ENCODE measurements at places on chromosomes 6 and 20. TPM values are rescaled to one million over a fixed set of nuclear protein-coding genes. Genes with fewer than 3 reads are reported as not detected.

DNA sequence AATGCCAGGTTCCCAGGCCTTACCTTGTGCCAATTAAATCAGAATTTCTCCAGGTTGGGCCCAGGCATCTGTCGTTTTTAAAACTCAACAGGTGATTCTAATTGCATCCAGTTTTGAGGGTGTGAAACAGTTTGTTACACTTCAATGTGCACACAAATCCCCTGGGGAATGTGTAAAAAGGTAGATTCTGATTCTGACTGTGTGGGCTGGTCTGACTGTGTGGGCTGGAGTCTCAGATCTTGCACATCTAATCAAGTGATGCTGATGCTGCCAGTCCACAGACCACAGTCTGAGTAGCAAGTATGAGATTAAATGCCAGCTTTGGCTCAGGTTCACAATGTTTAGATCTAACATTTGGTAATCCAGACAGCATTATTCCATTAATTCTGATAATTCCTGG, 12.5 kb upstream of the ETV7 start:
- no peak for DNase-seq

- DNase-seq = no peak
These were observed 233.4 kb downstream of the CD109 start for GRCh38 chr6:73929405-73929804.

DNA sequence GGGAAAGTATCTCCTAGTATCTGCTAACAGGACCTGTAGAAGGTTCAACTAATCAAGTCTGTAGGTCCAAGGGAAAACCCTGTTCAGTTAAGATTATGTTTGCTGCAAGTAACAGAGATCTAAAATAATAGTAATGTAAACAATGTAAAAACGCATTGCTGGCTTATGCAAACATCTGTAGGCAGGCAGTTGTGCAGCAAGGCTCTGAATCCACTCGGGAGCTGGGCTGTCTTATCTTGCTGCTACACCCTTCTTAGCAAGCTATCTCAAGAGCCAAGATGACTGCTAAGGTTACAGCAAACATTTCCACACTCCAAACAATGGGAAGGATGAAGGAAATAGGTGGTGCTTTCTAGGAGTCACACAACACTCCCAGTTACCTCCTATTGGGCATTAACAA, 397.3 kb upstream of the NRSN1 start:
- DNase-seq = peak; percentile 21

- no peak for DNase-seq
These were observed 158.3 kb upstream of the RUNX2 start for GRCh38 chr6:45169815-45170214.

The OVOL2 gene
- total RNA-seq = not detected

Data from left cardiac atrium (tissue), 4 donors.